ENCODE measurements at places on chromosomes 1 and 21.

DNA sequence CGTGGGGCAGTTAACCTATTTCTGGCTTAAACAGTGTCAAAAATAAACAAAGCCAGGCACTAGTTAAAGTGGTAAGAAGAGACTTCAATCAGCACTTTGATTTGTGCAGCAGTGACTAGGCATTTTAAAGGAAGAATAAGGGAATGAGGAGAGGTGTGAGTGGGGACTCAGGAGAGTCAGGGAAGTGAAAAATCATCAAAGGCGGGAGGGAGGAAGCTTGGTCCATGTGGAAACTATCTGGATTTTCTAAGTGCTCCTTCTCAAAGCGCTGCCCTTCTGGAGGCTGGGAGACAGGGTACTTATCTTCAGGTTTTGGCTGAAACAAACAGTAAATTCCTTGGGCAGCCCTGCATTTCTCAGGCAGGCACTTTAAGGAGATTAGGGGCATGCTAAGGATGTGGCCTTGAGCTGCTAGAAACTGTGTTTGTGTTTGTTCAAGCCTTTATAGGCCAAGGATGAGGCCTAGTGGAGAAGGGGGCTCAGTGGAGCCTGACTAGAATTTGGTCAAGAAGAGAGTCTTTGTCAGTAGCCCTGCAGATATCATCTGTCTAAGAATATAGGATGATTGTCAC, 486.5 kb downstream of the SIPA1L2 start:
- H3K4me1 ChIP-seq: peaks cover 5% of the 10 kb centered on the region
- no peaks in the 10 kb centered on the region for H3K36me3 ChIP-seq
- DNase-seq: no peak
- H3K27me3 ChIP-seq: no peaks in the 10 kb centered on the region

GRCh38 chr1:59171788-59172187, 125.1 kb upstream of the FGGY start:
- H3K36me3 ChIP-seq: no peaks in the 10 kb centered on the region
- no peak overlapping the region for H3K4me3 ChIP-seq
- H3K27me3 ChIP-seq: no peaks in the 10 kb centered on the region

DNA sequence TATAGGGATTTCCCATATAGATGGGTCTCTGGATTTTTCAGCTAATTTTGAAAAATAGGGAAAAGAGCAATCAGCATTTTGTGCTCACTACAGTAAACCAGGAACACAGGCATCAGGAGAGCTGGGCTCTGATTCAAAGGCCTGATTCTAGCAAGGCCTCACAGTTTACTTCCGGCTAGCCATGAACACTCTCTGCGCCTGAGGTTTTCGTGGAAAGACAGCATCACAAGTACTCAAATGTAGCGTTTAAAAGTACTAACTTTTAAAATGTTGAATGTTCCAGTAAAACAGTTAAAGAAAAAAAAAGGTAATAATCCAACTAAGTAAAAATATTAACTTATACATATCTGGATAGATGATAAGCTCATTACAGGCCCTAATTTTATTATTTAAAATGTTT, 120.6 kb downstream of the SLC45A1 start:
- H3K27ac ChIP-seq: no peak overlapping the region
- peaks cover 11% of the 10 kb centered on the region for H3K4me1 ChIP-seq
- H3K27me3 ChIP-seq: no peaks in the 10 kb centered on the region
- no peak for DNase-seq
- H3K4me3 ChIP-seq: no peak overlapping the region

DNA sequence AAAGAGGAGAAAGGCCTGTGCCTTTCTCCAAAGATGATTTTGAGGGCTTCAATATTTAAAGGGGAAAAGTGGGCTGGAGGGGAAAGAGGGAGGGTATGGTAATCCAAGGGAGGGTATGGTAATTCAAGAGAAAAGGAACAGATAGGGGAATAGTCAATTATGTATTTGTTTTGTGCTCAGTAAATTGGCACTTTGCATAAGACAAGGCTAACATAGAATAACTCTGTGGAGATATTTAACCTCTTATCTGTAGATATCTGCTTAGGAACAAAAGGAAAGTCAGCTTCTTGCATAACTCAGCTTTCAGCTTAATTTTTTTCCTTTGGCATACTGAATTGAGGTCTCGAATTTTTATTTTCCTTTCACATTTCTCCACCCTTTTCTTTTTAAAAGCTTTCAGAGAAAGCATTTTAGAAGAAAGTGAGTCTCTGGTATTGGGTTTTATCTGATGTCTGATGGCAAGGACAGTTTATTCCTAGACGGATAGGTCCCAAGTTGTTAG, 119.9 kb upstream of the F3 start:
- no peaks in the 10 kb centered on the region for H3K27me3 ChIP-seq
- no peak for DNase-seq
- H3K27ac ChIP-seq: peak overlapping the region; percentile 87
- H3K4me3 ChIP-seq: no peak overlapping the region
- peaks cover 23% of the 10 kb centered on the region for H3K4me1 ChIP-seq

GRCh38 chr1:30868833-30869435, 39.6 kb downstream of the SDC3 start:
- no peak for DNase-seq
- H3K4me1 ChIP-seq: peaks cover 8% of the 10 kb centered on the region
- H3K27ac ChIP-seq: no peak overlapping the region
- H3K36me3 ChIP-seq: peaks cover 22% of the 10 kb centered on the region
- H3K4me3 ChIP-seq: no peak overlapping the region
- no peaks in the 10 kb centered on the region for H3K27me3 ChIP-seq

DNA sequence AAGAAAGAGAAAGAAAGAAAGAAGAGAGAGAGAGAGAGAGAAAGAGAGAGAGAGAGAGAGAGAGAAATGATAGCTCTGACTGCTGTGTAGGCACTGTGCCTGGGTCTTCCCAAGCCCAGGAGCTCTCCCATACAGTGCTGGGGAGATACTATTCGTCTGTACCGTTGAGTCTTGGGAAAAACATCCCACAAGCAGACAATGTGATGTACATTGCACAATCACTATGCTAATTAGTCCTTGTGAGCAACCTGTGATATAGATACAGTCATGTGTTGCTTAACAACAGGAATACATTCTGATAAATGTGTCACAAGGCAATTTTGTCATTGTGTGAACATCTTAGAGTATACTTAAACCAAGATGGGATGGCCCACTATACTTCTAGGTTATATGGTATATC, 381.0 kb downstream of the HHAT start:
- no peaks in the 10 kb centered on the region for H3K36me3 ChIP-seq
- H3K4me1 ChIP-seq: peaks cover 15% of the 10 kb centered on the region
- H3K4me3 ChIP-seq: no peak overlapping the region
- H3K27ac ChIP-seq: no peak overlapping the region
- no peak for DNase-seq

GRCh38 chr1:10727751-10728232, 68.7 kb downstream of the CASZ1 start:
- H3K4me1 ChIP-seq: peaks cover 36% of the 10 kb centered on the region
- no peaks in the 10 kb centered on the region for H3K36me3 ChIP-seq
- peak overlapping the region; percentile 96 for H3K27ac ChIP-seq
- DNase-seq: no peak
- no peak overlapping the region for H3K4me3 ChIP-seq

DNA sequence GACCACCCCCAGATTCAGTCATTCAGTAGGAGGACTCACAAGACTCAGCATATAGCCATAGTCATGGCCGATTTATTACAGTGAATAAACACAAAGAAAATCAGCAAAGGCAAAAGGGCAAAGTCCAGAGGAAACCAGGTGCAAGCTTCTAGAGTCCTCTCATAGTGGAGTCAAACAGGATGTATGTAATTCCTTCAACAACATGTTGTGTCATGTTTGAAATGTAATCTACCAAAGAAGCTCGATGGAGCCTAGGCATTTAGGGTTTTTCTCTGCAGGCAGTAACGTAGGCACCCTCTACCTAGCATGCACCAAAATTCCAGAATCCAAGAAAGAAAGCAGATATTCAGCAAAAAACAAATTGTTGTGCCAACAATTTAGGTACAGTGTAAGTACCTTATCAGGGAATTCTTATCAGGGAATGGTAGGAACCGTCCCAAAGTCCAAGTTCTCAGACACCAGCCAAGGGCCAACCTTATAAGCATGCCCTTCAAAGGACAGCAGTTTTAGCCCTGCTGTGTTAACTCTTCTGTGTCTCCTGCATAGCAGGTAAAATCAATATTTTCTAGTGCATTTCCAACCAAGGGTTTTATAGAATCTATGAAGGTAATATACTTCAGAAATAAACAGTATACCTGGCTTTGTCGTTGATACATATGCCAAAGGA, 16.1 kb upstream of the SLAMF6 start:
- no peaks in the 10 kb centered on the region for H3K4me1 ChIP-seq
- no peaks in the 10 kb centered on the region for H3K36me3 ChIP-seq
- H3K27me3 ChIP-seq: no peaks in the 10 kb centered on the region
- no peak for DNase-seq
- no peak overlapping the region for H3K27ac ChIP-seq
- H3K4me3 ChIP-seq: no peak overlapping the region

GRCh38 chr1:221699577-221699976, 42.3 kb downstream of the DUSP10 start:
- no peaks in the 10 kb centered on the region for H3K4me1 ChIP-seq
- DNase-seq: no peak
- H3K4me3 ChIP-seq: no peak overlapping the region
- H3K36me3 ChIP-seq: no peaks in the 10 kb centered on the region

DNA sequence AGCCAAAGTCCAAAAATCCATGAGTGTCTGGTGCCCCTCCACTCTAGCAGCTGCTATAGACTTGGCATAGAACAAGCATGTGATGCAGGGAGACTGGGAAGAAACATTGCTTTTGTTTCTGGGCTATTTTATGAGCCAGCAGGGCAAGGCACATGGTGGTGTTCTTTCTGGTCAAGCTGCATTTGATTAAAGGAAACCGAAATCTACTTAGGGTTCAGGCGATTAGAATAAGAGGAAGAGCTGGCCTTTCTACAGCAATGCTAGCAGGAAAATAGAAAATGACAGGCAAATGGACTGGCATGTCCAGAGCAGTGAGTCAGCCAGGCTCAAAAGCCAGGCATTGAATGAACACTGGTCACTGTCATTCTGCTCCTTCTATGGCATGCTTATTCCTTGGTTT, 28.5 kb upstream of the ARHGAP29 start:
- DNase-seq: no peak
- no peaks in the 10 kb centered on the region for H3K36me3 ChIP-seq
- no peak overlapping the region for H3K4me3 ChIP-seq
- H3K27ac ChIP-seq: no peak overlapping the region
- no peaks in the 10 kb centered on the region for H3K4me1 ChIP-seq
- no peaks in the 10 kb centered on the region for H3K27me3 ChIP-seq

DNA sequence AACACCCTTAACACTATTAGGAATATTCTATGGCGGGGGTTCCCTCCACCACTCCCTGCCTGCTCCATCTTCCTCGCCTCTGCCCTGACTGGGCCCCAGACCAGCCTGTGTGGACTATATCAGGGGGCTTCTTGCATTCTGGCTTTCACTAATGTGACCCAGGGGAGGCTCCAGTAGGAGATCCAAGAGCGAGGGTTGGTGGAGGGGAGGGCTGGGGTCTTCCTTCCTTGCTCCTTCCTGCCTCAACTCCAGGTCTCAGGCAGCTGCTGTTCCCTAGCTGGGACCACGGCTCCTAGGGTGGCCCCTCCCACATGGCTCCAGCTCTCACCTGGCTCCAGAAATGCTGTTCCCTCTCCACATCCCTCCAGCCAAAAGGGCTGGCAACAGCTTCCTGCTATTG, 257.4 kb downstream of the MATN1 start:
- H3K4me3 ChIP-seq: no peak overlapping the region
- H3K27me3 ChIP-seq: no peaks in the 10 kb centered on the region
- no peaks in the 10 kb centered on the region for H3K4me1 ChIP-seq

- no peak overlapping the region for H3K4me3 ChIP-seq
- H3K27ac ChIP-seq: no peak overlapping the region
- no peaks in the 10 kb centered on the region for H3K27me3 ChIP-seq
- DNase-seq: no peak
Observed at GRCh38 chr21:36579898-36580297, 100.0 kb upstream of the CLDN14 start.

GRCh38 chr1:244969355-244970235, 105.3 kb upstream of the HNRNPU start:
- DNase-seq: no peak
- peak overlapping the region; percentile 99 for H3K27ac ChIP-seq
- no peaks in the 10 kb centered on the region for H3K27me3 ChIP-seq
- H3K4me1 ChIP-seq: no peaks in the 10 kb centered on the region
- no peaks in the 10 kb centered on the region for H3K36me3 ChIP-seq
- peak overlapping the region; percentile 85 for H3K4me3 ChIP-seq

DNA sequence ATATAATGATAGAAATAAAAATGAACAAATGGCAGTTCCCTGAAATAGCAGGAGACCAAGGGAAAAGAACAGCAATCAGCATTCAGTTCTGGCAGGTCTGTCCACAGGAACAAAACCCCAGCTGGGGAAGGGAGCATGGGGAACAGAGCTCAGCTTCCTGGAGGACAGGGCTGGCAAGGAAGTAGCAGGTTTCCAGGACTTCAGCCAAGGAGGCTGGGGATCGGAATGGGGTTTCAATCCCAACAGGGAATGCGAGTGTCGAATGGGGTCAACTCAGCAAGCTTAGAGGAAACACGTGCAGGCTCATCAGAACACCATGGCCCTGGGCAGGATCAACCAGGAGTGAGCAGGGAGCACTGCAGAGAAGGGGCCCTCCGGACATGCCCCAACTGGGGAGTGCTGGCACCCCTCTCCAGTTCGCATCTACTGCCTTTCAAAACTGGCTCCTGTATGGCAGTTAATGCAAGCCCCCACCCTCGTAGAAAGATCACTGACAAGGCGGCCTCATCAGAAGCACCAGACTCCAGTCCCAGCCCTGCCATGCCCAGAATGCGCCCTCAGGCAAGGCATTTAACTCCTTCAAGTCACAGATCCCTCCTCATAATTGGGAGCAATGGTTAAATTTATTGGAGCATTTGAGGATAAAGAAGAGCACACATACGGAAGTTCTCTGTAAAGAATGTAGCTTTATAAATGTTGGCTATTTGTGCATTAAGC, 72.4 kb downstream of the SEC16B start:
- DNase-seq: no peak
- H3K36me3 ChIP-seq: no peaks in the 10 kb centered on the region
- no peaks in the 10 kb centered on the region for H3K27me3 ChIP-seq
- H3K4me3 ChIP-seq: no peak overlapping the region
- no peak overlapping the region for H3K27ac ChIP-seq
- H3K4me1 ChIP-seq: no peaks in the 10 kb centered on the region

GRCh38 chr1:47650205-47650604, 212.4 kb downstream of the FOXD2 start:
- H3K4me3 ChIP-seq: no peak overlapping the region
- no peaks in the 10 kb centered on the region for H3K36me3 ChIP-seq
- DNase-seq: no peak
- no peaks in the 10 kb centered on the region for H3K4me1 ChIP-seq
- no peaks in the 10 kb centered on the region for H3K27me3 ChIP-seq
- H3K27ac ChIP-seq: no peak overlapping the region

GRCh38 chr1:19656780-19657466, 7.8 kb upstream of the HTR6 start:
- H3K27me3 ChIP-seq: no peaks in the 10 kb centered on the region
- H3K27ac ChIP-seq: no peak overlapping the region
- no peak for DNase-seq
- no peak overlapping the region for H3K4me3 ChIP-seq

- H3K36me3 ChIP-seq: no peaks in the 10 kb centered on the region
- no peak for DNase-seq
- no peaks in the 10 kb centered on the region for H3K27me3 ChIP-seq
- peaks cover 3% of the 10 kb centered on the region for H3K4me1 ChIP-seq
Observed at GRCh38 chr21:45615145-45615711, 28.3 kb upstream of the PCBP3 start.

- H3K4me3 ChIP-seq: no peak overlapping the region
- no peaks in the 10 kb centered on the region for H3K27me3 ChIP-seq
- no peaks in the 10 kb centered on the region for H3K36me3 ChIP-seq
- no peak overlapping the region for H3K27ac ChIP-seq
Observed at GRCh38 chr1:231638647-231639046, 12.1 kb downstream of the DISC1 start.
